ENCODE measurements at places on chromosomes 6 and 20. TPM values are rescaled to one million over a fixed set of nuclear protein-coding genes. Genes with fewer than 3 reads are reported as not detected.

The EGFL8 gene
- total RNA-seq: 19.5 TPM

The WFDC2 gene
- total RNA-seq: 100.0 TPM

The PPP1R16B gene
- total RNA-seq: 1.3 TPM

The FKBP5 gene
- 248 TPM for total RNA-seq

The HLA-C gene
- total RNA-seq: 682 TPM

The UBD gene
- total RNA-seq: 11.3 TPM

The DYNLT2 gene
- 2.2 TPM for total RNA-seq

The IMPG1 gene
- total RNA-seq: not detected

The TAAR9 gene
- total RNA-seq: not detected

Data from prostate gland (tissue), 2 donors.